WTC11 (cell line): ENCODE measurements at places on chromosomes 1 and 21. TPM values are rescaled to one million over a fixed set of nuclear protein-coding genes. Genes with fewer than 3 reads are reported as not detected.

The DCST1 gene
- total RNA-seq, result 0.15 TPM in 1 of 3 replicates, not detected in the others

The ARHGEF2 gene
- total RNA-seq, result 60.0 to 69.5 TPM (median 66.2 TPM) in 3 replicates

The TACSTD2 gene
- total RNA-seq, result 0.50 to 1.2 TPM (median 0.80 TPM) in 3 replicates

The LZIC gene
- 16.9 to 22.0 TPM (median 20.9 TPM) in 3 replicates for total RNA-seq

The HCN3 gene
- total RNA-seq, result 5.9 to 7.3 TPM (median 6.3 TPM) in 3 replicates

The C21orf58 gene
- 31.5 to 35.1 TPM (median 32.7 TPM) in 3 replicates for total RNA-seq

The SERPINC1 gene
- 0.57 to 1.0 TPM (median 0.69 TPM) in 3 replicates for total RNA-seq

DNA sequence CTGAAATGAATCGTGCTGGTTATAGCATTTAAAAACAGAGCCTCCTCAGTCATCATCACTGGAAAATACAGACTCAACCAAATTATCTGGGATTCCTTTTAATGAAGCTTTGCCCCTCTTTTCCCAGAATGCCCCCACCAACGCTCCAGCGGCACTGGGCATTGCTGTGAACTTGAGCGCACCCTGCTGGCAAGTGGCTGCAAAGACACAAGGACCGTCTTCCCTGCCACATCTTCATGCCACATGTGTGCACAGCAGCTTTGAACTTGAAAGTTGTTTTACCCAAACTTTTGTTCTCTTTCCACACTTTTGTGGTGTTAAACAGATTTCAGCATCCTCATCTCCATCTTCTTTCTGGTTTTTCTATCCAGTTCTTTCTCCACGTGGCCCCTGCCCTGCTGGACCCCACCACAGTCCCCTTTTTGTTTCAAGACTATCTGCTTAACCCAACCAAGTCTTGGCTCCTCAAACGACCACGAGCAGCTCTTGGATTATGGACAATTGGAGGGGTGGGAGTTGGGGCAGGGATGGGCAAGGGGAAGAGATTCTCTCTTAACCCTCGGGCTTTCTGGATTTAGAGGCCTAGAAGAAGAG, 12.8 kb upstream of the LMX1A start:
- H3K36me3 ChIP-seq, result no peaks in the 10 kb centered on the region
- H3K4me1 ChIP-seq, result peaks cover 8% of the 10 kb centered on the region
- DNase-seq, result peak; percentile 78
- H3K27ac ChIP-seq, result no peak overlapping the region

GRCh38 chr1:239387304-239388158, 1.2 kb downstream of the CHRM3 start:
- peak overlapping the region; percentile 92 for H3K4me3 ChIP-seq
- peaks cover 18% of the 10 kb centered on the region for H3K4me1 ChIP-seq
- H3K36me3 ChIP-seq, result no peaks in the 10 kb centered on the region
- DNase-seq, result peak; percentile 41
- H3K27me3 ChIP-seq, result peaks cover 43% of the 10 kb centered on the region
- no peak overlapping the region for H3K27ac ChIP-seq

DNA sequence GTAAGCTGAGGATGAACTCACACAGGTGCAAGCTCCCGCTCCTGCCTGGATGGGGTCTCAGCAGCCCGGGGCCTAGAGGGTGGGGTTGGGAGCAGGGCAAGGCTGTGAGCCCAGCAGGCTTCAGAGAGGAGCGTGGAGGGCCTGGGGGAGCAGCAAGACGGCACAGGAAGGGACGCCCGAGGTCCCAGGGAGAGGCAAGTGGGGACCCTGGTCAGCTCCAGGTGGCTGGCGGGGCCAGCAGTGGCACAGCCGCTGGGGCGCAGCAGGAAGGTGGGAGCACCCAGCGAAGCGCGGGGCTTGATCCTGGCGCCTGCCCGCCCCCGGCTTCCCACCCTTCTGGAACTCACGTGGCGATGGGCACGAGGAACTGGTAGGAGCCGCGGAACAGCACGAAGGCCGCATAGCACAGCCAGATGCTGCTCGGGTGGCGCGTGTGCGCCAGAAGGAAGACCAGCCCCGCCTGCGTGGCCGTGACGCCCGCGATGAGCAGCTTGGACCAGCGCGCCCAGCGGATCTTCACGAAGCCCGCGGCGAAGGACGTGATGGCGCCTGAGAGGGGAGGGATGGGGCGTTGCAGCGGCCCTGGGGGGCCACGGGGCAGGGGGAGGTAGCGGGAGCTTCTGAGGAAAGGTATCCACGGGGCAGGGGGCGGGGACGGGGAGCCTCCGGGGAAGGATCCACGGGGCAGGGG, 11.7 kb downstream of the SLC19A1 start:
- H3K27ac ChIP-seq, result no peak overlapping the region
- DNase-seq, result peak; percentile 9
- H3K36me3 ChIP-seq, result peaks cover 19% of the 10 kb centered on the region
- no peak overlapping the region for H3K4me3 ChIP-seq

- peaks cover 18% of the 10 kb centered on the region for H3K36me3 ChIP-seq
- no peaks in the 10 kb centered on the region for H3K27me3 ChIP-seq
- H3K4me3 ChIP-seq, result no peak overlapping the region
- H3K4me1 ChIP-seq, result peaks cover 28% of the 10 kb centered on the region
Measured at GRCh38 chr1:162388083-162388594, 6.6 kb downstream of the C1orf226 start.

GRCh38 chr1:175319112-175319911, 126.7 kb upstream of the KIAA0040 start:
- H3K36me3 ChIP-seq, result no peaks in the 10 kb centered on the region
- H3K27me3 ChIP-seq, result no peaks in the 10 kb centered on the region
- H3K4me3 ChIP-seq, result no peak overlapping the region
- H3K4me1 ChIP-seq, result peaks cover 4% of the 10 kb centered on the region; the same call in 1 of the 2 replicates
- no peak overlapping the region for H3K27ac ChIP-seq
